ENCODE measurements at places on chromosomes 6 and 20.

DNA sequence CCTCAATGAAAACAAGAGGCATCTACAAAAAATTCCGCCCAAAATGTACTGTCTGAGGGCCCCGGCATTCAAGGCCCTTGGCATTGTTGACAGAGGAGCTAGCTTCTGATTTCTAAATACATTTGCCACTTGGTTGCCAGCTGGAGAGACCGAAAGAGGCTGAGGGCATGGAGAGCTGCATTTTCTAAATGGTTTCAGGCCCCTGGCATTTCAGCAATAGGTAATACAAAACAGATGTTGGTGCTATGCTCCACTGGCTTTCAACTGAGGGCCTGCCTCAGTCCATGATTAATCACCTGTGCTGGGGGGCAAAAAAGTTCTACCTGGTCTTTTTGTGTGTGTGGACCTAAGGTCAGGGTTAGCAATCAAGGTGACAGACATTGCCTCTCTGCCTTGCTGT is 79.5 kb upstream of the ISM1 start:
- no peak for DNase-seq

DNA sequence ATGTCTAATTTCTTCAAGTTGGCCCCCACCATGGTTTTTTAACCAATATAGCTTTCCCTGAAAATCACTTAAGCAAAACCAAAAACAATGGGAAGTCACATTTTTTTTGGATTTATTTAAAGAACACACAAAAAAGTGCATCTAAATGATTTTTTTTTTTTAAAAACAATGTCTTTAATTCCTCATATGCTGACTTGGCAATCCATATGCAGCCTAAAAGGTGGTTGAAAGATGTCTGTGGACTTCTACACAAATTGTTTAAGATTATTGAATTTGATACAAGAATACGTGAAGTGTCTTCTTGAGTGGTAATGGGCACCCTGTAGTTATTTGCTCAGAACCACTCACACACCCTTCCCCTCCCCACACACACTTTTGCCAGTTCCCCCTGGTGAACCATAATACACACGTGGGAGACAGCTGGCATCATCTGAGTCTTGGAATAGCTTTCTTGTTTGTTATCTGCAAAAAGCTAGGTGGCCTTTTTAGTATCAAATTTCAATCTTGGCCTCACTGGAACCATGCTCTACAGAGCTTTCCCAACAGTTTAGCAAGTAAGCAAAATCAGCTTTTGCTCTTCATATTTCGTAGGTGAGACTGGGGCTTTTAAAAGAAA is 60.9 kb upstream of the TULP1 start:
- no peak for DNase-seq

- no peak for DNase-seq
Observed at GRCh38 chr6:13711324-13711732, 307 bp downstream of the RANBP9 start.

- no peak for DNase-seq
Observed at GRCh38 chr6:114195631-114196403, 147.0 kb downstream of the HS3ST5 start.

GRCh38 chr20:43923917-43924316 is 9.3 kb downstream of the TOX2 start:
- no peak for DNase-seq

DNA sequence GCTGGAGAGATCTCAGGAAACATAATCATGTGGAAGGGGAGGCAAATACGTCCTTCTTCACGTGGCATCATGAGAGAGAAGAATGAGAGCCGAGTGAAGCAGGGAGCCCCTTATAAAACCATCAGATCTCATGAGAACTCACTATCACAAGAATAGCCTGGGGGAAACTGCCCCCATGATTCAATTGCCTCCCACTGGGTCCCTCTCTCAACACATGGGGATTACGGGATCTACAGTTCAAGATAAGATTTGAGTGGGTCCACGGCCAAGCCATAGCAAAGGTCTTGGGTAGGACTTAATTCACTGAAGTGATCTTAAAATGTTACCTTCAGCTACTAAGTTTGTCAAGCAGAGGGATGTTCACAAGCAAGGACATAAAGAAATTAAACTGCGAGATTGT is 162.2 kb downstream of the ADGRG6 start:
- DNase-seq: no peak

- no peak for DNase-seq
Observed at GRCh38 chr6:169026175-169026574, 227.5 kb downstream of the THBS2 start.

GRCh38 chr6:136521427-136521826 is 28.8 kb downstream of the MAP7 start:
- DNase-seq: no peak

GRCh38 chr20:59667131-59667530 is 62.8 kb downstream of the PHACTR3 start:
- no peak for DNase-seq

Data from activated CD4-positive, alpha-beta T cell treated with anti-CD3 and anti-CD28 coated beads for 24 hours (primary cell).